Naive B cell (primary cell): ENCODE measurements at places on chromosomes 2 and 18.

DNA sequence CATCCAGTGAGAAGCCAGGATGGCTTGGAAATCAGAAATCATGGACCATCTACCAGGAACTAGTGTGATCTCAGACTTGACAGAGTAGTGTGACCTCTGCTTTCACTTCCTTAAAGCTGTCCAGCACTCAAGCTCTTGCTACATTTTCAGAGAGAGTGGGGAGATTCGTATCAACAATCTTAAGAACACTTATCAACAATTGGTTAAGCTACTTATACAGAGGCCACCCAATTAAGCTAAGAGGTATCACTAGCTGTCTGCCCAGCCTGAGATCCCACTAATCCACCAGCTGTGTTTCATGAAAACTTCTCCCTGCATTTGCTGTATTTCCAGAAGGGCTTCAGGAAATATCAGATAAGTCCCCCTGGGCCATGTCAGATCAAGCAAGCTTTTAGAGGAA is 4.2 kb downstream of the RPRM start:
- DNase-seq, result no peak

- no peak for DNase-seq
Measured at GRCh38 chr2:143551971-143552650, 422.9 kb downstream of the ARHGAP15 start.

GRCh38 chr2:18975506-18976167 is 382.8 kb downstream of the OSR1 start:
- DNase-seq, result no peak

DNA sequence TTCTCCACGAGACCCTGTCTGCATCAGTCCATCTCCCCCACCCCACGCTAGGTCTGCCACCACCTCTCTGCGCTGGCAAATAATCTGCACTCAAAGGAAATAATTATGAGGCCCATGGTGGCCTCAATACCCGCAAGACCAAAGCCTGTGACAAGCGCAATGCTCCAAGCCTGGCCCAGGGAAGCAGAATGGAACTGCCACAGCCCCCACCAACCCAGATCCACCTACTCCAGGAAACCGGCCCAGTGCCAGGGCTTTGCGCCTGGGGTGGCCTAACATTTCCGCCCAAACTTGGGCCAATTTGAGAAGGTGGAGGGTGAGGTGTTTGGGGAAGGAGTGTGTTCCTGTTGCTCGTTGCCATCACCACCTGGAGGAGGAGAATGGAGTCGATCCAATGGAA is 26.0 kb upstream of the ATOH8 start:
- DNase-seq, result no peak

DNA sequence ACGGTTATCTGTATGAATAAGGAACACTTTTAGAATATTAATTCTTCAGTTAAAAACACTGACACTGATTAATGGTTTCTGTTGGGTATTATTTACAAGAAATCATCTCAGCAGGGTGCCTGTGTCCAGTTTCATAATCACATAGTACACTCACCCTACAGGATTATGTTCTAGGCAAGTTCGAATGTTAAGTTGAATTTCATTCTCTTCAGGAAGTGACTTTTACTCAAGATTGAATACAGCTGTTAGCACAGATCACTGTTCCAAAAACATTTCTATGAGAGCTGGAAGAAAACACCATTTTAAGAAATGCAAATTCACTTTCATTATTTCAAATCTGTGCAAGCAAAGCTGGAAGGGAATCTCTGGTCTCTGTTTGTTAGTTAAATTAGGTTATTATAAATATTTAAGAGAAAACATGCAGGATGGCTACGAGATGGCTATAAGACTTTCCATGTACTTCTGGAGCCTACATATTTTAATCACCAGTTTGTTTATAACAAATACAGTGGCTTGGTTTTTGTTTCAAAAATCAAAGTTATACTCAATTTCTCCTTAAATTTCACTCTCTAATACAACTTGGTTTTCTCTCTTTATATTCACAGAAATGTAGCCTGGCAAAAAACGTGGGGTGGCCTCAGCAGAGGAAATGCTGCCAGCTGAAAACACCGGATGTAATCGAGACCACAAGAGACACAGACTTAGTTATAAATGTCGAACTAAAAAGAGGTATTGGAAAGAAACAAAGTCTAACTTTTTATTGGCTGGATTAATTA is 65.8 kb downstream of the RBMS1 start:
- peak; percentile 43 for DNase-seq

GRCh38 chr18:68564351-68564750 is 150.6 kb downstream of the TMX3 start:
- no peak for DNase-seq

DNA sequence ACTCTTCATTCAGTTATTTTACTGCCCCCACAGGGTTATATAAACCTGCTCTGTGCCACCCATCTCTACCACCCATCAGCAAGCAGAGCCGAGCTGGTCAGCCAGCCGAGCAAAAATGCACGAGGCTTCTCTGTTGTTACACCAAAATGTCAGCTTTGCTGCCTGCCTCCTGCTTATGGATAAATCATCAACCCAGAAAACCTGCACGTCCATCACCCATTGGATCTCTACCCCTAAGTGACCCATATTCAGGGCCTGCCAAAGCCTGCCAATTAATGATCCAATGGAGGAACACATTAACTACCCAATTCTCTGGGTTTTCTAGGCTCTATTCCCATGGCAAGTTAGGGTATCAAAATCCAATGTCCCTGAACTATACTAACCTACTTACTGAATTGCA is 365.5 kb upstream of the ACVR2A start:
- no peak for DNase-seq

GRCh38 chr2:158777077-158777476 is 18.0 kb upstream of the DAPL1 start:
- DNase-seq, result no peak
